CD4-positive, alpha-beta T cell treated with Interleukin-15 for 4 hours (primary cell): ENCODE measurements at places on chromosomes 1 and 21.

DNA sequence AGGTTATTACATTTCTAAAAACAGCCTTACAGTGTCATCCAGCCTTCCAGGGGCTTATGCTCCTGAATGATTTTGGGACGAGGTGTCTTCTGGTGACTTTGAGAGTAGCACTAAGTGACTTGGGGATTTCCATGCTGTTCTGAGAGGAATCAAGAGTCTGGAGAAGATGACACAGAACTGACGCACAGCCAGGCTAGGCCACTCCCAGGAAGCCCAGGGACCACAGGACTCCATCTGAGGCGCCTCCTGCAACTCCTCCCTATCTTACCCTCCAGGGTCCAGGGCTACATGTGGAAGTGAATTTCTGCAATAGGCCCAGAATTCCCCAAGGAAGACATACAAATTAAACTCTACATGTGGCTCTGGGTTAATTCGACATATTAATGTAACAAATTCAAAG, 92.5 kb downstream of the SLC25A24 start:
- DNase-seq: peak; percentile 19

GRCh38 chr1:210707300-210708240, 378.9 kb downstream of the HHAT start:
- no peak for DNase-seq

- no peak for DNase-seq
Measured at GRCh38 chr1:170032531-170033280, 41.8 kb downstream of the KIFAP3 start.

DNA sequence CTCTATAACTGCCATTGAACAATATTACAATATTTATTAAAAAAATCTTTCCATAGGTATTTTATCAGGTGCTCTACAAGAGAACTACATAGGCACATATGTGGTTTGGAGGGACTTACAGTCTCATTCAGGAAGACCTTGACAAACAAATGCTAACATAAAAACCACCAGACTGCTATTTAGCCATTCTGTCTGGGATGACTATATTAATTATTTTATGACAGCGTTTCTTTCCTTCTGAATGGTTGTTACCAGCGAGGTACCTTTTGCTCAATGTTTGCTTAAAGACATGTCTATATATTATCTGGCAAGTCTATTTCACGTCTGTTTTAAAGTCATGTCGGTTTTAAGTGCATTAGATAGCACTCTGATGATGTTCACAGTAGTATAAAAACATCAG, 69.7 kb downstream of the RUNX1 start:
- DNase-seq: no peak

DNA sequence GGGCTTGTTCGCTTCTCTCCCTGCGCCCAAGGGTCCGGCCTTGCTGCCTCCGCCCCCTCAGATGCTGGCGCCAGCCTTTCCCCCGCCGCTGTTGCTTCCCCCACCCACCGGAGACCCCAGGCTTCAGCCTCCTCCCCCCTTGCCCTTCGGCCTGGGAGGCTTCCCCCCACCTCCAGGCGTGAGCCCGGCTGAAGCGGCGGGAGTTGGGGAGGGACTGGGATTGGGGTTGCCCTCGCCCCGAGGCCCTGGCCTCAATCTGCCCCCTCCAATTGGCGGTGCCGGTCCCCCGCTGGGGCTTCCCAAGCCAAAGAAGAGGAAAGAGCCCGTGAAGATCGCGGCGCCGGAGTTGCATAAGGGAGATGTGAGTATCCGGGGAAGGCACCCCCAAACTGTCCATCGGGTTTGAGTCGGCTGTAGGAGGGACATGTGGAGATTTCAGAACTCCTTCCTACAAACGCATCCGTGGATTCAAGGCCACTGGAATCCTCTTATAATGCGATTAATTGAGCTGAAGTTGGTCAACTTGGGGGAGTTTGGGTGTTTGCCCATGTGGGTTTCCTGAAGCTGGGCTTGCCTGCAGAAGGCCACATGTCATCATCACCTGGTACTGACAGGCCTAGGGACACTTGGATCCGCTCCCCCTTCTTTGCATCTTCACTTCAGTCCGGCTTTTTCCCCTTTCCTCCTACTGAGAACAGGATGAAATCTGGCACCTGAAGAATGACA, 707 bp downstream of the PRCC start:
- DNase-seq: no peak

GRCh38 chr1:181949500-181949899, 112.0 kb downstream of the ZNF648 start:
- no peak for DNase-seq

DNA sequence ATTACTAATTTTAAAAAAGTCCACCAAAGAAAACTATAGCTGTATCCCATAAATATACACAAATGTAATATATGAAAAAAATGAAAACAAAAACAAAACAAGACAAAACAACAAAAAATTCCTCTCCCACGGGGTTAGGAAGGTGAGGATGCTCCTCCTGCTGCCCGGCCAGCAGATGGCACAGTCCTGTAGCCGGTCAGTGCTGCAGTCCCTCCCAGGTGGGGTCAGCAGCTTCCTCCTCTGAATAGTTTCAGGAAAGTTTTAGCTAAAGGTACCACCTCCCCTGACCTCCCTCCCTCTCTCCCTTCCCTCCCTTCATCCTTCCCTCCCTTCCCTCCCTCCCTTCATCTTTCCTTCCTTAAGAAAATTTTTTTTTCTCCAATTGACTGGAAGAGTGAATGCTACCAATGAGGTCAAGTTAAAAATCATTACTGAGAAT, 67.8 kb upstream of the BCL10 start:
- no peak for DNase-seq

- DNase-seq: no peak
Measured at GRCh38 chr1:203282720-203283542, 22.4 kb upstream of the BTG2 start.
